ENCODE measurements at places on chromosomes 11 and 22.

DNA sequence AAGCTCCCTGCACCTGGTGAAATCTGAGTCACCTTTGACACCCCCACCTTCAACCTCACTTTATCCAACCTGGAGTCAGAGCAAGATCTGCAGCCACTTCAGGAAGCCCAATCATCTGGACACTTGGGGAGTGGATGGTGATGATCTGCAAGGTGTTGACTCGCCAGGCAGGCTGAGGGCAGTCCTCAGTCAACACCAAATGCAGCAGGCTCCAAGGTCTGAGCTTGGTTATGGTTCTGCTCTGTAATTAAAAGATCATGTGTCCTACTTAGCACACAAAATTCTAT lies 446.9 kb downstream of the BRD1 start:
- no peak for ATAC-seq

GRCh38 chr11:102685754-102686153 lies 19.8 kb downstream of the MMP27 start:
- no peak for ATAC-seq

DNA sequence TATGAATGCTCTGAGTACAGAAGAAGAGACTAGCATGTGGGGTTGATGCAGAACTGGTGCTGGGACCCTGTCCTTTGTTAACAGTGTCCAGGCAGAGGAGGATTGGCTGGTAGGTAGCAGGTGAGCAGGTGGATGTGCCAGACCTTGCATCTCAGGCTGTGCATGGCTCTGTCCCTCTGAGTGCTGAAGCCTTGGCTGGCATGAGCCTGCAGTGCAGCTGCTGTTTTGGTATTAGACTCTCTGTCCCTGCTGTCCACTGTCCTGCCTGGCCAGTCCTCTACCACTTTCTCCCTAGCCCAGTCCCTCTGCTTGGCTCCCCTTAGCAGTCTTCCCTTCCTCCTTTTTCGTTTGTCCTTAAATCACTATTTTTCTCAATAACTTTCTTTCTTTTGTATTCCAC lies 213.6 kb upstream of the ZBED5 start:
- no peak for ATAC-seq

DNA sequence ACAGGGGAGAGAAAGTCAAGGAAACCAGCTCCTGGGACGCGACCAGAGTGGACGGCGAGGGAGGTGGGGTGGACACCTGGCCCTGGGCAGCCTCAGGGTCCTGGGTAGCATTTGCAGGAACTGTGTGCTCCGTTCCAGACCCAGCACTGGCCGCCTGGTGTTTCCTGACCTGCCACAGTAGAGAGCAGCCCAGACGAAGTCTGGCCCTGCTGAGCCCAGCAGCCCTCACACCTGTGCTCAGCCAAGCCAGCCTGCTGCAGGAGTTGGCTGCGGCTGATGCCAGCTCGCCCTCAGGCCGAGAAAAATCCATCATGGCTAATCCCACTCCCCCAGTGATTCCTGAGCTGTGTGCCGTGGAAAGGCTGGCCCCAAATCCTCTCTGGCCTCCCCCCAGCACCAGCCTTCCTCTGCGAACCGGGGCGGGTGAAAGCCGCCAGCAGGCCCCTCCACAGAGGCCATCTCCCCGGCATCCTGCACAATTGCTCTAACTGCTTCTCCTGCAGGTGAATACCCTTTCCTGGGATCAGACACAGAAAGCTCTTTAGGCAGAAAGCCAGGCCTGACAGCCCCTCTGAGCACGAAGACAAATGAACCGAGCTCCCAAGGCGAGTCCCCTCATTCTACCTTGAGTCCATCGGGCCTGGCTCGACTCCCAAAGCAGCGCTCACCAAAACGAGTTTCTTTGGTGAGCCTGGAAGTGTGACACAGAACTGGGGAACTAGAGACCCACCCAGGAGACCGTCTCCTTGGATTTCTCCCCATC lies 88.6 kb downstream of the RTL6 start:
- ATAC-seq: no peak

DNA sequence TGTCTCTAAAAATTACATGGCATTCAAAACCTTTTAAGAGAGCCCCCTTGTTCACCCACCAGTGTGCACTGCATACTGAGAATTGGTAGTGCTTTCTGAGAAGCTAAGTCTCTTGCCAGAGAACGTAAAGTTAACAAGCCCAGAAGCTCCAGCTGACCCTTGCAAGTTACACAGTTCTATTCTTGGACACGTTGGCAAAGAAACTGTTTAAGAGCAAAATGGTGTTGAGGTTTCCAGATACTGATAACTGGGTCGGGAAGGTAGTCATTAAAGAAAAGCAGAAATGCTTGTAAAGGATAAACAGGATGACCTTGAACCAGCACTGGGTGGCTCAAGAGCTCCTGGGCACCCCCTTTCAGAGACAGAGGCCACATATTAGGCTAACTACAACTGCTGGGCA lies 284.8 kb downstream of the CADM1 start:
- no peak for ATAC-seq

GRCh38 chr22:28497188-28497587 lies 182.5 kb downstream of the TTC28 start:
- ATAC-seq: 0 out of 3 replicates have a peak, but pooled peaks have one; percentile 25

DNA sequence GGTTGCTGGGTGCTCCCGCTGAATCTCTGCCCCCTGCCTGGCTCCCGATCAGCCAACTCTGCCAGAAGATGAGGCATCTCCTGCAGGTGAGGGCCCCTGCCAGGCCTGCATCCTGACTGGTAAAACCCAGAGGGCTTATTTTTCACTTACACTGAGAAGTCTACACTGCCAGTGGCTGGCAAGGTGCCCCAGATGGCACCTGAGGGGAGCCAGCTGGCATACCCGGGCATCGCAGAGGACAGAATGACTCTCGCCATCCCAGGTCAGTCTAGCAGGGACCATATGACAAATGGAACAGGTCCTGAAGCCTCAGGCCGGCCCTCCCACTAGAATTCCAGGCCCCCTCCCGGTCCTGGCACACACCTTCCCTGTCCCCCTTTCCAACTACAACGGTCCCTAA lies 30.9 kb downstream of the MACROD1 start:
- ATAC-seq: no peak

GRCh38 chr11:118569670-118570069 lies 2.5 kb upstream of the ARCN1 start:
- ATAC-seq: no peak

GRCh38 chr22:23036684-23037428 lies 33.5 kb upstream of the GNAZ start:
- ATAC-seq: no peak

- ATAC-seq: no peak
Measured at GRCh38 chr22:20645954-20646353, 128.0 kb upstream of the SERPIND1 start.

GRCh38 chr11:61007956-61008896 lies 36.7 kb downstream of the CD6 start:
- ATAC-seq: no peak

DNA sequence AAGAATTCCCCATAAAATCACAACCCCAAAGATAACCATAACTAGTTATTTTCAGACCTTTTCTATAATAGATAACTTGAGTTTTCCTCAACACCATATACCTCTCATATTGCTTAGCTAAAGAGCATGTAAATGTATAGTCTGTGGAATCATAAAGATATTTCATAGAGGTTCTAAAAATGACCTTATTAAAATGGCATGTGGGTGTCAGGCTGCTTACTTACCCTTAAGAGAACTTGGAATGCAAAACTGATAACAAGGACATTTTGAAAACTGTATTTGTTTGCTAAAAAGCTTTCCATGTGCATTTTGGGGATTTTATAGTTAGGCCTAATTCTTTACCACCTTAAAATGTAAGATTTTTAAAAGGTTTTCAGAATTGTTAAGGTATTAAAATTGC lies 4.7 kb downstream of the SIK2 start:
- no peak for ATAC-seq

- ATAC-seq: peak; percentile 61
Measured at GRCh38 chr11:94593030-94593429, 25.9 kb downstream of the PIWIL4 start.

- peak; percentile 95 for ATAC-seq
Measured at GRCh38 chr11:103907548-103908455, 128.6 kb upstream of the DDI1 start.

Measured in SK-N-SH treated with all-trans-retinoic acid at 6 μM for 48 hours (cell line).